ENCODE measurements at places on chromosomes 7 and 10. TPM values are rescaled to one million over a fixed set of nuclear protein-coding genes. Genes with fewer than 3 reads are reported as not detected.

DNA sequence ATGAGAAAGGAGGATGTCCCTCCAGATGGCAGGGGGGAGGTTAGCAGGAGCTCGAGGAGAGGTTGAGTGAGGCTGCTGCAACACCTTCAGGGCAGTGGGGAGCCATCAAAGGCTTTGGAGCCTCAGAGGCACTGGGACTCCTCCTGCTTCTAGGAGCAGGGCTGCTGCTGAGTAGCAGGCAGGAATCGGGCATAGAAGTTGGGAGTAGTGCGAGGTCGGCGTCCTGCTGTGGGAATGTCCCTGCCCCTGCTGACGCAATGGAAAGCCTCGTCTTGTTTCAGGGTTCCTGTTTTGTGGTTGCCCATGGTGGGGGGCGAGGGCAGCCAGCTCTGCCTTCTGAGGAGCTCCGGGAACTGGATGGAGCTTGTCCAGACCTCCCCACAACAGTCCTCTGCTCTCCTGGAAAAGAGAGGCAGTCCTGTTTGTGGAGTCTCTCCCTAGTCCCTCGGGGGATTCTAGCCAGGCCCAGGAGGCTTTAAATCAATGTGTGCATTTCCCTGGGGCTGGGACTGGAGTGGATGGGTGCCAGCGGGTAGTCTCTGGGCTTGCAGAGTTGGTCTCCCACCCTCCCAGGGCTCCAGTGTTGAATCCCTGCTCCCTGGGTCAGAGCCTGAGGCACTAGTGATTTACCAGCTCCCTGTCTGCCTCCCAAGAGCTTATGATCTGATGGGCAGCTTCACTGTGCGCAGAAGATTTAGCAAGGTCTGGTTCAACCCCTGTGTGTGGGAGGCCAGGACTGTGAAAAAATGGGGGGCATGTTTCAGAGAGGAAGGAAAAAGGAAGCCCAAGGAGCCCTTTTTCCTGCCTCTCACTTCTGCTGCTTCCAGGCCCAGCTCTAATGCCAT, 98.7 kb upstream of the PPIF start:
- peaks cover 23% of the 10 kb centered on the region for H3K27me3 ChIP-seq
- no peak for DNase-seq
- H3K36me3 ChIP-seq: no peaks in the 10 kb centered on the region
- H3K4me1 ChIP-seq: no peaks in the 10 kb centered on the region
- H3K4me3 ChIP-seq: no peak overlapping the region

- peak; percentile 92 for DNase-seq
- H3K27ac ChIP-seq: peak overlapping the region; percentile 3
Observed at GRCh38 chr10:21732067-21732772, 198.2 kb downstream of the MLLT10 start.

GRCh38 chr7:13072014-13072413, 384.6 kb downstream of the ARL4A start:
- H3K4me1 ChIP-seq: no peaks in the 10 kb centered on the region
- H3K27me3 ChIP-seq: no peaks in the 10 kb centered on the region
- no peaks in the 10 kb centered on the region for H3K36me3 ChIP-seq
- no peak overlapping the region for H3K4me3 ChIP-seq
- DNase-seq: no peak

DNA sequence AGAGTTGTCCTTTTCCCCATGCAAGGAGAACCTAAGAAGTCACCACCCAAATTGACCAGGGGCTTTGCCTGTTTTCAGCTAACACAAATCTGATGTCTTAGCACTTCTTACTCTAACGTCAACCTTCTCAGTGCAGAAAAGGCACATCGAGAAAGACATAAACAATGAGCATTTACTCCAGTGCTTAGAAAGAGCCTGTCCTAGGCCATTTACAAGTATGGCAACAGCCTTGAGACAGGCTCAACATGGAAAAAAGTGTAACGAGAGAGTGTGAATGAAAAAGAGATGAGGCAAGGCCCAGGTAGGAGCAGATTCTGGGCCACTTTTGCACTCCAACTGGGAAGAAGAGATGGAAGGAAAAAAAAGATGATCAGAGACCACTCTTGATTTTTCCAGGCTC, 54.4 kb downstream of the CPED1 start:
- H3K4me1 ChIP-seq: no peaks in the 10 kb centered on the region
- DNase-seq: no peak
- no peaks in the 10 kb centered on the region for H3K36me3 ChIP-seq
- H3K27ac ChIP-seq: no peak overlapping the region
- H3K27me3 ChIP-seq: no peaks in the 10 kb centered on the region

- H3K27me3 ChIP-seq: no peaks in the 10 kb centered on the region
- no peak for DNase-seq
- no peaks in the 10 kb centered on the region for H3K36me3 ChIP-seq
- H3K4me1 ChIP-seq: peaks cover 23% of the 10 kb centered on the region
- H3K27ac ChIP-seq: no peak overlapping the region
Observed at GRCh38 chr7:77353407-77353721, 62.8 kb downstream of the GSAP start.

DNA sequence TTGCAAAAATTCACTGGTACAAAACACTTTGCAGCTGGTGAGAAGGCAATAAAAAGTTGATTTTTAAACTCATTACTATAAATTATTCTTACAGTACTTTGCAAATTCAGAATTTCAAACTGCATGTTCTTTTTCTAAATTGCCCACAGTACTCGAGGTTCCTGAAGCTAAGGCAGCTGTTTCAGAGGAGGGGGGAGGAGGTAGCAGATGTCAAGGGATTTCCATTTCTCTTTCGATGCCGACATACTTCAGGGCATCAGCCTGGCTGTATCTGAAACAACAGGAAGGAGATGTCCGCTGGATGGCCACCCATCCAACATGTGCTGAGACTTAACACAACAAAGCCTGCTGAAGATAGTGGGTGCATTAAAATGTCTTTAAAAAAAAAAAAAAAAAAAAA, 76.7 kb downstream of the EZH2 start:
- H3K36me3 ChIP-seq: peaks cover 23% of the 10 kb centered on the region
- H3K27ac ChIP-seq: no peak overlapping the region
- H3K4me1 ChIP-seq: 0 out of 2 replicates have a peak, but pooled peaks cover 5% of the 10 kb centered on the region
- no peak overlapping the region for H3K4me3 ChIP-seq

GRCh38 chr7:17745610-17746009, 194.7 kb downstream of the SNX13 start:
- H3K27me3 ChIP-seq: no peaks in the 10 kb centered on the region
- H3K27ac ChIP-seq: 0 out of 2 replicates have a peak overlapping the region, but pooled peaks have one; percentile 71
- peaks cover 13% of the 10 kb centered on the region for H3K4me1 ChIP-seq
- H3K36me3 ChIP-seq: no peaks in the 10 kb centered on the region
- no peak overlapping the region for H3K4me3 ChIP-seq

GRCh38 chr7:16594676-16595075, 50.9 kb downstream of the ANKMY2 start:
- no peaks in the 10 kb centered on the region for H3K36me3 ChIP-seq
- DNase-seq: no peak
- no peak overlapping the region for H3K27ac ChIP-seq
- H3K4me1 ChIP-seq: peaks cover 4% of the 10 kb centered on the region

- no peak for DNase-seq
- no peaks in the 10 kb centered on the region for H3K36me3 ChIP-seq
- H3K27ac ChIP-seq: no peak overlapping the region
- H3K27me3 ChIP-seq: no peaks in the 10 kb centered on the region
- no peak overlapping the region for H3K4me3 ChIP-seq
Observed at GRCh38 chr7:50368366-50368765, 63.9 kb downstream of the IKZF1 start.

DNA sequence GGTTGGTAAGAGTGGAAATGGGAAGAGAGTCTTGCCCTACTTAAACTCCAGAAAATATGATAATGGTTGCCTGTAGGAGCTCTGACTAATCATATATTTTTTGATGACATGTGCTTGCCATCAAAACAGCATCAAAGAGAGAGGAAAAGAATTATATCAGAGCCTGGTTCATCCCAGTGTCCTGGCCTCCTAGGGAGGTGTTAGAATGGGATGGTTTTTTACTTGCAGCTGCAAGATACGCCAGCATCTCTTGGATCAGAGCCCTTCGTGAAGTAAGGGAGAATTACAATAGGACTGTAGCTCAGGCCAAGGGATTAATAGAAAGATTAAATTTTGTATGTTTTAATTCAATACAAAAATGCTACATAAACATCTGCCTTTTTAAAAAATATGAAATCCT, 177.6 kb upstream of the HDAC9 start:
- no peak overlapping the region for H3K4me3 ChIP-seq
- H3K4me1 ChIP-seq: peaks cover 16% of the 10 kb centered on the region
- no peak for DNase-seq
- no peaks in the 10 kb centered on the region for H3K27me3 ChIP-seq
- no peak overlapping the region for H3K27ac ChIP-seq

The NME8 gene
- 0.14 TPM for total RNA-seq

The ANXA8 gene
- not detected for total RNA-seq

The SPDYE18 gene
- total RNA-seq: not detected

The LBX1 gene
- not detected for total RNA-seq

All from GM23338 (cell line).